Keratinocyte (primary cell): ENCODE measurements at places on chromosomes 12 and 14.

DNA sequence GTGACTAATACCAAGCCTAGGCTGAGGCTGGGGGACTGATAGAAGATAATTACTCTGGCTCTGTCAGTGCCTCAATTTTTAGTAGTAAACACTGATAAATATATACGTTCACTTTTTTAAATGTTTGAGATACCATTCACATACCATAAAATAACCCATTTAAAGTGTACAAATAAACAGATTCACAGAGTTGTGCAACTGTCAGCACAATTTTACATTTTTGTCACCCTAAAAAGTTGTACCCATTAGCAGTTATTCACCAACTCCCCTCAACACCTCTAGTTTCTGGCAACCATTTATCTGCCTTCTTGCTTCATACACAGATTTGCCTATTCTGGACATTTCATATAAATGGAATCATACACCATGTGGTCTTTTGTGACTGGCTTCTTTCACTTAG lies 15.1 kb downstream of the PPP1R12A start:
- no peak for DNase-seq

GRCh38 chr12:85058339-85058738 lies 22.2 kb downstream of the LRRIQ1 start:
- no peak for DNase-seq

- no peak for DNase-seq
Observed at GRCh38 chr14:104084251-104085002, 1.1 kb upstream of the ASPG start.

GRCh38 chr12:15165012-15165659 lies 56.1 kb downstream of the RERG start:
- DNase-seq = no peak

DNA sequence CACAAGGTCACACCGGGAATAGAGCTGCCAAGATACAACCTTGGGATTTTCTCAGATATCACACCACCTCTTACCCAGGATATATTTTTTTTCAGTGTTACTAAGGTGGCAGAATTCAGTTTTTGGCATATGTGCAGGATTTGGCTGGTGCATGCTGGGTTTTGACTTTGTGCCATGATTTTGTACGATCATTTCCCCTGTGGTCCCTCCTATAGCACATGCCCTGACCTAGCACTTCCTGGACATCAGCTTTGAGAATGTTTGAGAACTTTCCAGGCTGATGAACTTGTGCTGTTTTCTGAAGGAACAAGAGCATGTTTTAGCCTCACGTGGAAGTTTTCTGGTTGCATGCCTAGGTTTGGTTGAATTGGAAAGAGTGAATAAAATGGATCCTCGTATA lies 11.0 kb upstream of the TBPL2 start:
- no peak for DNase-seq

GRCh38 chr12:51242876-51243275 lies 4.2 kb downstream of the DAZAP2 start:
- DNase-seq = no peak

- no peak for DNase-seq
Observed at GRCh38 chr14:21089271-21089670, 9.2 kb downstream of the ZNF219 start.

- DNase-seq = no peak
Observed at GRCh38 chr12:26939192-26939832, 1.0 kb downstream of the FGFR1OP2 start.

GRCh38 chr12:44972746-44973421 lies 78.0 kb downstream of the DBX2 start:
- DNase-seq = no peak
